ENCODE measurements at places on chromosomes 11 and 22.

DNA sequence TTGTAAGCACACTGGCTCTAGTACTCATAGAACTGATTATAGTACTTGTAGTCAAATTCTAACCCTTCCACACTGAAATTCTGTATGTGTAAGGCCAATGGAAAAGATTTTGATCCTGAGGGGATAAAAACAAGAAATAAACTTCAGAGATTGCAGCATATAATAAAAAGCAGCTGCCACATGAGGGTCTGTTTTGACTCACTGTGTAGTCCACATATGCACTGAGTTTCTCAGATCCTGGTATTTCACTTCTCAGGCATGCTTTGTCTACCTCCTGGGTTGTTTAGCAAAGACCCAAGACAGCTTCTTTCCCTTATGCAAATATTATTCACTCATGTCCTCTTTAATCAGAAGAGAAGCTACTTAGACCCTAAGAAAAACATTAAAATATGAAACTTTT lies 71.1 kb upstream of the SLC5A12 start:
- DNase-seq: no peak

DNA sequence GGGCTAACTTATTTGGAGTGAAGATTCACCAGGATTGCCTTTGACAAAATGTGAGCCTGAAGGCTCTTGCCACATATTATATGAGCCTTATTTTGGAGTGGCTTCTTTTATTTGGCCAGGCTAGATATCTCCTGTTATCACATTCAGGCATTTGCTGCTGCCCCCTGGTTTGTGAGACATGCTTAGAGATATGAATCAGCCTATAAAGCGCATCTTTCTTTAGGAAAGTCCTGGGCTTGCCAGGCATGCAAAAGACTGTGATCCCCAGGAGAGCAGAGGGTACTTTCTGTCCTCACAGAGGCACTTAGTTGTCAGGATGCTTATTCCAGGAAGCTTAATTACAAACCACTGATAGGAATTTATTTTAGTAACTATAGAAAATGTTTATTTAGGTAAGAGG lies 333.3 kb downstream of the FAT3 start:
- DNase-seq: no peak

GRCh38 chr22:39299829-39300178 lies 19.6 kb downstream of the RPL3 start:
- peak; percentile 77 for DNase-seq

- no peak for DNase-seq
Observed at GRCh38 chr11:69328231-69328630, 34.3 kb downstream of the MYEOV start.

DNA sequence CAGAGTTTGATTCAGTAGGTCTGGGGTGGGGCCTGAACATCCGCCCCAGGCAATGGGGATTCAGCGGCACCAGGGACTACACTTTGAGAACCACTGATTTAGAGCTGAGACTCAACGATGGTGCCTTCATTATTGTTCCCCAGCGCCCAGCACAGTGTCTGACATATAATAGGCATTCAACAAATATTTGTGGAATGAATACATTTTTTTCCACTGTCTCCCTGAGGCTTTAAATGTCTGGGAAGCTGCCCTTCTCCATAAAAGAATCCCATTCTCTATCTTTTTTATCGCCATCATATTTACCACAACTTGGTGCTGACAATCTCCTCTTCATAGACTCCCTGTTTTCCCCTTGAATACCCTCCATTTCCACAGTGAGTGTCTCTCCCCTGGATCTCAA lies 23.6 kb upstream of the LMO2 start:
- DNase-seq: peak; percentile 29

DNA sequence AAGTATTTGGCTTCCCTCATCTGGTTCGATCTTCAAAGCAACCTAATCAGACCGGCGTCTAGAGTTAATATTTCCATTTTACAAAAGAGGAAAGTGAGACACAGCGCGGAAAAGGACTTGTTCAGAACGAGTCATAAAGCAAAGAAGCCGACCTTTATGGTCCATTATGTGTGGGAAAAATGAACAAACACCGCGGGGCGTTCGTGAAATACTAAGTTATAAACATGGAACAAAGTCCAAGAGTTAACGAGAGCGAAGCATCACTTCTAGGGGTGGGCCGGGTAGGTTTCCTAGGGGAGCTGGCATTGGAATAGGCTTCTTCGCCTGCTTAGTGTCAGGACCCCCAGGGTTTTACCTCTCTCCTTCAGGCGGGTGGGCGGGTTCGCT lies 575 bp downstream of the DUSP18 start:
- DNase-seq: no peak

GRCh38 chr11:105618343-105618955 lies 8.6 kb downstream of the GRIA4 start:
- DNase-seq: no peak

- no peak for DNase-seq
Observed at GRCh38 chr11:58526721-58527120, 18.8 kb upstream of the OR5B21 start.

DNA sequence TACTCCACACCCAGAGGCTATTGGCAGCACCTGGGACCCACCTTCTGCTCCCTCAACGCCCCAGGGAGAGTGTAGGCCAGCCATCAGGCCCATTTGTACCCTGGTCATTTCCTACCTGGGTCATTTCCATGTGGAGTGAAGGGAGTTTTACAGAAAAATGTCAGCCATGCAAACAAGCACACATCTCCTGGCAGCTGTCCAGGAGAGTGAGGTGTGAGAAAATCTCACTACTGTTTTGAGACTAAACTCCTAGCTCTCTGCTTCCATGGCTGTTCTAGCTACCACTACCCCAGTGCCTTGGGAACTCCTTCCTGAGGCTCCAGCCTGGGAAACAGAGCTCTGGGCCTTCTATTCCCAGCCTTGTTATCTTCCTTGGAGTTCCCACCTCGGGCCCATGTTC lies 2.8 kb upstream of the TMPRSS13 start:
- no peak for DNase-seq

GRCh38 chr11:96337541-96338431 lies 5.2 kb downstream of the MAML2 start:
- DNase-seq: no peak

DNA sequence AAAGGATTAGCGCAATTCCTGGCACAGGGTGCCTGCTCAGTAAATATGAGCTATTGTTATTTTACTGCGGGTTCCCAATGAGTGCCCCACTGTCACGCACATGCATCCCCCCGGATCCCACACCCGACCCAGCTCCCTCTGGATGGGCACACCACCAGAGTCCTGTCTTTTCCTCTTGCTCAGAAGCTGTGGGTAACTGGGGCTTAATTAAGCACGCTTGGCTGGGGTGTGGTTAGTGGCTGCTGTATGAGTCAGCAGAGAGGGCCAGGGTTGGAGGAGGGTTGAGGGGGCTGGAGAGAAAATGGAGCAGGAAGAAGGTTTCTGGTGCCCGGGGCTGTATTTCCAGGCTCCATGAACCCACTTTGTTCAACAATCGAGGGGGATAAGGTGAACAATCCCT lies 30.3 kb upstream of the NECTIN1 start:
- peak; percentile 92 for DNase-seq

GRCh38 chr11:78829146-78829545 lies 254.5 kb upstream of the NARS2 start:
- no peak for DNase-seq

GRCh38 chr11:2927851-2928604 lies 1.2 kb downstream of the PHLDA2 start:
- DNase-seq: peak; percentile 61

All from RPMI7951 (cell line).